ENCODE measurements at places on chromosomes 7 and 10. TPM values are rescaled to one million over a fixed set of nuclear protein-coding genes. Genes with fewer than 3 reads are reported as not detected.

DNA sequence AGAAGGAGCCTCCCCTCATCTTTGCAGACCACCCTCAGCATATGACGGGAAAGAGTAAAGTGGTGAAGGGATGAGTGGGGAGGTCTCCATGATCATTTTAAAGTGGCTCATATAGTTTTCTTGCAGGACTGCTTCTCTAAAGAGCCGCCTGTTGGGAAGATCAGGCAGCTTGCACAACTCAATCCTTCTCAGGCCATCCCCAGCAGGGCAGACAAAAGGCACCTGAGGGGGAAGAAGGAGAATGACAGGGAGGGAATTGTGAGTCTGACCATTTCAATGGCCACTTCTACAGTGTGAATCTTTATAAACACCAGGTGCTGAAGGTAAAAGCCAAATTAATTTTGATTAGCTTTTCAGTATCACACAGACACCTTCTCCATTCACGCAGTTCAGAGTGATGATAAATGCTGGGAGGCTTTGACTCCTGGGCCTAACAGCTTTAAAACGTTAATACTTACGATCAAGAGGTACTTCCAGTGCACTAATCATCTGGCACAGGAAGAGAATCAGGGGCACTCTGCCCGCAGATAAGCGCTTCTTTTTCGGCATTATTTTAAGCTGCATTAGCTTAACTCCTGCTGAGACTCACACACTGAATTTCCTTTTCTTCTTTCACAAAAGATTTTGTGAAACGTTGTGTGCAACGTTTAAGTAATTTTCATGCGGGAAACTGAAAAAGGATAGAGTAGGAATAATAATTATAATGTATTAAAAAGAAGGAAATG lies 109.5 kb upstream of the LAMB4 start:
- DNase-seq = no peak
- no peaks in the 10 kb centered on the region for H3K36me3 ChIP-seq
- no peak overlapping the region for H3K27ac ChIP-seq
- no peak overlapping the region for H3K4me3 ChIP-seq

DNA sequence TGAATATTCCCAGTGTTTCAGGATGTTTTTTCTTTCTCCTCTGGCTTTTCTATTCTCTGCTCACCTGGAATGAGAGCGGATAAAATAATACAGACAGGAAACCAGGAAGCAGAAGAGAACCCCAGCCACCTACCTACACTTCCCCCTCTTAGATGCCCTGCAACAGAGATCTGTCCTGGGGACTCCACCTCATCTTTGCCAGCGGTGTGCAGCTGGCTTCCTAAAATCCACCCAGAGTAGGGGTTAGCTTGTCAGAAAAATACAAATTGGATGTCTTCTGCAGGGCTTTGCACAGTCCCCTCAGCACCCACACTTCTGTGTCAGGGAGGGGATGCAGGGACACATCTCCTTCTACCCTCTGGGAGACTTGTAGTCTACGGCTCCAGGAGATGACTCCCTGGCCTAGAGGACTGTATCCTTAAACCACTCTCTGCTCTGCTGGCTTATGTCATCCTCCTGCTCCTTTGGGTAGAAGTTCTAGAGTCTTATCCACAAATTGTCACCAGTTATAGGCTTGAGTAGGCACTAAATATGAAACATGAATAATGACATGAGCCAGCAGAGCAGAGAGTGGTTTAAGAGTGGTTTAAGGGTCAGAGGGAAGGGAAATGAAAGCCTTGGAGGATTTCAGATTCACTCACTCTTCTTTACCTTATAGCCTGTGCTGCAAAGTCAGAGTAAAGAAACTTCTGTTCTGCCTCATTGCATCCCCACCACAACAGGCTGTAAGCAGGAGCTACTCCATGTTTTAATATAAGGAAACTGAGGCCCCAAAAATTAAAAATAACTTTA lies 749.4 kb downstream of the AUTS2 start:
- no peak overlapping the region for H3K4me3 ChIP-seq
- H3K36me3 ChIP-seq = no peaks in the 10 kb centered on the region
- H3K27me3 ChIP-seq = no peaks in the 10 kb centered on the region
- H3K4me1 ChIP-seq = peaks cover 3% of the 10 kb centered on the region
- no peak for DNase-seq
- no peak overlapping the region for H3K27ac ChIP-seq

DNA sequence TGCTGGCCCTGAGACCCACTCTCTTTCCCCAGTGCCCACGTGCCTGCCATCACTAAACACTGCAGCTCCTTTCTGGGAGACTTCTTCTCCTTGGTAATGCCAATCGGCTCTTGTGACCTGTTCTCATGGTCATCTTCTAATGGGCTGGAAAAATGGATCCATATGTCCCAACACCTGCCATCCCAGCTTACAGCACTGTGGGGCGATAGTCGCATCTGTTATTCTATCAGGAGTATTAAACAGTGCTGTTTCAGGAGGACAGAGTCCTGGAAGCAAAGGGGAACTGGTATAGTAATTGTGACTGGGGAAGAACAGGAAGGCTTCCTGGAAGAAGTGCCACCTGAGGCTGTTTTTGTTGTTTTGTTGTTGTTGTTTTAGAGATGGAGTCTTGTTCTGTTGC lies 411.2 kb downstream of the GLRX3 start:
- H3K36me3 ChIP-seq = no peaks in the 10 kb centered on the region
- no peak overlapping the region for H3K27ac ChIP-seq
- no peaks in the 10 kb centered on the region for H3K4me1 ChIP-seq
- H3K27me3 ChIP-seq = peaks cover 2% of the 10 kb centered on the region

GRCh38 chr10:4617589-4617988 lies 208.4 kb upstream of the AKR1E2 start:
- no peak for DNase-seq
- no peak overlapping the region for H3K27ac ChIP-seq
- no peaks in the 10 kb centered on the region for H3K27me3 ChIP-seq
- no peaks in the 10 kb centered on the region for H3K36me3 ChIP-seq
- H3K4me1 ChIP-seq = no peaks in the 10 kb centered on the region

DNA sequence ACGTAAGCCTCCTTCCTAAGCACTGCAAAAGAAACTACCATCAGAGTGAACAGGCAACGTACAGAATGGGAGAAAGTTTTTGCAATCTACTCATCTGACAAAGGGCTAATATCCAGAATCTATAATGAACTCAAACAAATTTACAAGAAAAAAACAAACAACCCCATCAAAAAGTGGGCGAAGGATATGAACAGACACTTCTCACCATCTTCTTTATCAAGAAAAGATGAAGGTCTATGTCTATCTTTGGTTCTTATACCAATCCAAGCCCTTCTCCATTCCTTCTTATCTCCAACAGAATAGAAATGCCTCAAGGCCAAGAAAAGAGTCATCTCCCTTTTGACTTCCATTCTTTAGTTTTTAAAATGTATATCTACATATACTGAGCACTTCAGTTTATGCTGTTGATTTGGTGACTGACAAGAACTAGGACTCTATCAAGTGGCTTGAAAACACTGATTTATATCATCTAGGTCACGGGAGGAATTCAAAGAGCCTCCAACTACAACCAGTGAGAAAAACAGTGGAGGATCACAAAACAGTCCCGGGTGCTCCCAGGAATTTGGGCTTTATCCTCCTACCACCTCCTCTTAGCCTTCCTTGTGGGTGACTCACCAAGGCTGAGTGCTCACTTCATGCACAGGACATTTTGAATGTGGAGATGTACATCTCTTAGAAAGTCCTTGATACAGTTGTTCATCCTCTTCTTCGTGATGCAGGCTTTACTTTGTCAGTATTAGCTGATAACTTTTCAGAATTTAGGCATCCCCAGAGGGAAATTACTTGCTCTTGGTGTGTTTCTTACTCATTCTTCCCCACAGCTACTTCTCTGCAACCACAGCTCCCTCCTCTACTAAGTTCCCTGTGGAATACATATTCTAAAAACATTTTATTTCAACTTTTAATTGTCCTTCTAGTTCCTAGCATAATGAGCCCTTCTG lies 15.4 kb downstream of the TAS2R41 start:
- H3K27ac ChIP-seq = no peak overlapping the region
- no peaks in the 10 kb centered on the region for H3K27me3 ChIP-seq
- DNase-seq = no peak

DNA sequence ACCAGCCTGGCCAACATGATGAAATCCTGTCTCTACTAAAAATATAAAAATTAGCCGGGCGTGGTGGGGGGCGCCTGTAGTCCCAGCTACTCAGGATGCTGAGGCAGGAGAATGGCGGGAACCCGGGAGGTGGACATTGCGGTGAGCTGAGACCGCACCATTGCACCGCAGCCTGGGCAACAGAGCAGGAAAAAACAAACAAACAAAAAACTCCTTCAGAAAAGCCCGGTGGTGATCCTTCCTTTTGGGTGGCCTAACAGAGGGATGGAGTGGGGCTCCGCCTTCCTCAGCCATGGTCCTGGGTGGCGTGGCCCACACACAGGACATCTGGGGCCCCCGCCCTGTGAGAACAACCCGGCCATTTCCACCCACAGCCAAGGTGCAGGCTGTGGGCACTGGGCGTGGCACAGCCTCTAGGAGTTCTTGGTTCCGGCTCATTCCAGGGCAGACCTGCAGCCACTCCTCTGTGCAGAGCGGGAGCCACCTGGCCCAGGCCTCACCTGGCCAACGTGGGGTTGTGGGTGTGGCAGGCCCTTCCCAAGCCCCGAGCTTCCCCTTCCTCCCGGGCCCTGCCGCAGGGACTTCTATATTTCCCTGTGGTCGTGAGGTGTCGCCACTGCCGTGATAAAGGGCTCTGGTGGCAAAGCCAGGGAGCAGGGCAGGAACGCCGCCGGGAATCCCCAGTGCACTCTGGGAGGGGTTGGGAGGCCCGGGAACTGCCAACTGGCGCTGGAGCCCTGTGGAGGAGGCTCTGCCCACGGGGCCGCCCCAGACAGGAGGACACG lies 37.6 kb downstream of the GET4 start:
- H3K36me3 ChIP-seq = peaks cover 4% of the 10 kb centered on the region
- no peak overlapping the region for H3K4me3 ChIP-seq
- H3K4me1 ChIP-seq = peaks cover 2% of the 10 kb centered on the region

- H3K36me3 ChIP-seq = no peaks in the 10 kb centered on the region
- DNase-seq = no peak
- no peaks in the 10 kb centered on the region for H3K4me1 ChIP-seq
- no peaks in the 10 kb centered on the region for H3K27me3 ChIP-seq
- H3K4me3 ChIP-seq = no peak overlapping the region
- H3K27ac ChIP-seq = no peak overlapping the region
Measured at GRCh38 chr7:113402005-113402404, 283.7 kb upstream of the SMIM30 start.

DNA sequence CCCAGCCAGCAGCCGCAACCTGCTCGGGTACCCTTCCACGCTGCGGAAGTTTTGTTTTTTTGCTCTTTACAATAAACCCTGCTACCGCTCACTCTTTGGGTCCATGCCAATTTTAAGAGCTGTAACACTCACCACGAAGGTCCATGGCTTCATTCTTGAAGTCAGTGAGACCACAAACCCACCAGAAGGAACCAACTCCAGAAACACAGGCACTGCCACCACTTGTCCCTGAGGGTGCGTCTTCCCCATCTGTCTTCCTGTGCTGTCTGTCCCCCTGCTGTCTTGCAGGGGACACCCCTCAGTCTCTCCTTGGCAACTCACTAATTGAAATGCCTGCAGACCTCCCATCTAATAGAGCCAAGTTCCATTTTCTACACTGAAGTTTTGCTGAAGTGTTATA lies 48.5 kb upstream of the RSU1 start:
- no peaks in the 10 kb centered on the region for H3K36me3 ChIP-seq
- no peaks in the 10 kb centered on the region for H3K4me1 ChIP-seq
- no peaks in the 10 kb centered on the region for H3K27me3 ChIP-seq
- H3K27ac ChIP-seq = no peak overlapping the region

DNA sequence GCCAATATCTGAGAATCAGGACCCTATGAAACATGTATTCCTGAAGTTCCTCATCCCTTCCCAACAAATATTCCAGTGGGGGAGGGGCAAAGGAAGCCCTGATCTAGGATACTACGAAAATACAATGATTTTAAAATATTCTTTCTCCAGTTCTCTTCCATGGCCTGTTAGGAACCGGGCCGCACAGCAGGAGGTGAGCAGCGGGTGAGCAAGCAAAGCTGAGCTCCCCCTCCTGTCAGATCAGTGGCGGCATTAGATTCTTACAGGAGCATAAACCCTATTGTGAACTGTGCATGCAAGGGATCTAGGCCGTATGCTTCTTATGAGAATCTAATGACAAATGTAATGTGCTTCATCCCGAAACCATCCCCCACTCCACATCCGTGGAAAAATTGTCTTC lies 370.8 kb downstream of the WDR11 start:
- peaks cover 8% of the 10 kb centered on the region for H3K4me1 ChIP-seq
- H3K27me3 ChIP-seq = no peaks in the 10 kb centered on the region
- no peak overlapping the region for H3K27ac ChIP-seq
- H3K36me3 ChIP-seq = no peaks in the 10 kb centered on the region

GRCh38 chr7:135665042-135665441 lies 2.7 kb downstream of the STMP1 start:
- H3K27me3 ChIP-seq = no peaks in the 10 kb centered on the region
- H3K36me3 ChIP-seq = no peaks in the 10 kb centered on the region
- H3K27ac ChIP-seq = no peak overlapping the region
- no peak overlapping the region for H3K4me3 ChIP-seq
- DNase-seq = no peak

GRCh38 chr10:1468811-1469210 lies 268.5 kb downstream of the ADARB2 start:
- no peak overlapping the region for H3K4me3 ChIP-seq
- no peaks in the 10 kb centered on the region for H3K27me3 ChIP-seq
- no peaks in the 10 kb centered on the region for H3K4me1 ChIP-seq
- DNase-seq = no peak
- no peaks in the 10 kb centered on the region for H3K36me3 ChIP-seq

DNA sequence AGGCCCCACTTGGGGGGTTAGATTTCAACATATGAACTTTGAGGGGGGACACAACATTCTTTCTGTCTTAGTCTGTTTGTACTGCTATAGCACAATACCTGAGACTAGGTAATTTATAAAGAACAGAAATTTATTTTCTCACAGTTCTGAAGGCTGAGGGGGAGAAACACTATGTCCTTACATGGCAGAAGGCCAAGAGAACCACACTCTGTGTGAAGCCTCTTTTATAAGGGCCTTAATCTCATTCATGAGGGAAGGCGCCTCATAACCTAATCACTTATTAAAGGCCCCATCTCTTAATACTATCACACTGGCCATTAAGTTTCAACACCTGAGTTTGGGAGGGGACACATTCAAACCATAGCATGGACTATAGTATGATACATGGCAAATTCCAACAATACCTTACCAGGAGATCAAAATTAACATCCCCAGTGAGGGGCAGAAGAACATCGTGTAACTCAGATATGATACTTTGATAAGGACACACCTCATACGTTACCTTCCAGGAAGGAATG lies 9.3 kb upstream of the PDLIM1 start:
- DNase-seq = no peak
- H3K27me3 ChIP-seq = no peaks in the 10 kb centered on the region
- no peak overlapping the region for H3K4me3 ChIP-seq
- no peak overlapping the region for H3K27ac ChIP-seq
- H3K4me1 ChIP-seq = peaks cover 6% of the 10 kb centered on the region

DNA sequence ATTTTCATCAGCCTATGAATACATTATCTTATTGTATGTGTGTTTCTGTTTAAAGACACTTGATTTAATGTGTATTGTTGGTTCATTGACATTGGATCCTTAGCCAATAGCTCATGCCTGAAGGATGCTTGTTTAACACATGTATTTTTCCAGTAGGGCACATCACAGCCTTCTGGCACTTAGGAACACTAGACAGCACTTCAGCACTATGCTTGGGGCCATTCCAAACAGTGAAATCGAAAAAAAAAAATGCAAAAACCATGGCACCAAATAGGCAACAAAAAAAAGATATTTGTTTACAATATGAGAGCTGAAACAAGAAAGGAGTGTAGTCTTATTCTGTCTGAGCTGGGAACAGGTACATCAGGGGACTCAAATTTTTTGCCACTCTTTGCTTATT lies 262.8 kb downstream of the SLC25A13 start:
- no peaks in the 10 kb centered on the region for H3K4me1 ChIP-seq
- no peaks in the 10 kb centered on the region for H3K36me3 ChIP-seq
- no peaks in the 10 kb centered on the region for H3K27me3 ChIP-seq
- H3K27ac ChIP-seq = no peak overlapping the region
- DNase-seq = no peak

The TLX1 gene
- not detected for total RNA-seq

The TMEM273 gene
- total RNA-seq = 22.7 TPM

The NANOS1 gene
- 0.91 TPM for total RNA-seq
